Fibroblast of villous mesenchyme (primary cell): ENCODE measurements at places on chromosomes 5 and 9.

DNA sequence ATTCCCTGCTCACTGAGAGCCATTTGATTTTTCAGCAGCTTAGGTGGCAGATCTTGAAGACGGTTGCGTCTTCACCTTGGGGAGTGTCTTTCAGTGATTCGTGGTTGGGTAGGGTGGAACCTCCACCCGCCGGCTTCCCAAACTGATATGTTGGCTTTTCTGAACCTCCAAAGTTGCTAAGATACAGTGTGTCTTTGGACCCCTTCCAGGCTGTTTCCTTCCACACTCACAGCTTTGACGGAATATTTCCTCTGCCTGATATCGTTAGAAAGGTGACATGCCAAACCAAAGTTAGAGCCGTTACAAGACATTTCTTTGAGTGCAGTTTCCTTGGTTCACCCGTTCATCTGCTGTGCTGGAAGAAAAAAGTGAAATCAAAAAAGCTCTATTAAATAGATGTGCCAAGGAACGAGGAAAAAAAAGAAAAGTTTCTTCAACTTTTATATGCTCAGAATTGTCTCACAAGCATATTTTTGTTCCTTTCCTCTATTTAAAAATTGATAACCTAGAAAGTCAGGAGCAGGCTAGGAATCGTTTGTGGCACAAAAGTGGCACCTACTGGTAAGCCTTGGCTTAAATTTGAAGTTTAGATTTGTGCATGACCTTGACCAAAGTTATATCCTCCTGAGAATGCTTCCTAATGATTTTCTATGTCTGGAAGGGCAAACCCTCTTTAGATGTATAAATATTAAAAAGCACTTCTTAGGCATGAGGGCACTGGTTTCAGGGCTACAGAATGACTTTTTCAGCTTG, 270.7 kb upstream of the WWC1 start:
- DNase-seq, result no peak

DNA sequence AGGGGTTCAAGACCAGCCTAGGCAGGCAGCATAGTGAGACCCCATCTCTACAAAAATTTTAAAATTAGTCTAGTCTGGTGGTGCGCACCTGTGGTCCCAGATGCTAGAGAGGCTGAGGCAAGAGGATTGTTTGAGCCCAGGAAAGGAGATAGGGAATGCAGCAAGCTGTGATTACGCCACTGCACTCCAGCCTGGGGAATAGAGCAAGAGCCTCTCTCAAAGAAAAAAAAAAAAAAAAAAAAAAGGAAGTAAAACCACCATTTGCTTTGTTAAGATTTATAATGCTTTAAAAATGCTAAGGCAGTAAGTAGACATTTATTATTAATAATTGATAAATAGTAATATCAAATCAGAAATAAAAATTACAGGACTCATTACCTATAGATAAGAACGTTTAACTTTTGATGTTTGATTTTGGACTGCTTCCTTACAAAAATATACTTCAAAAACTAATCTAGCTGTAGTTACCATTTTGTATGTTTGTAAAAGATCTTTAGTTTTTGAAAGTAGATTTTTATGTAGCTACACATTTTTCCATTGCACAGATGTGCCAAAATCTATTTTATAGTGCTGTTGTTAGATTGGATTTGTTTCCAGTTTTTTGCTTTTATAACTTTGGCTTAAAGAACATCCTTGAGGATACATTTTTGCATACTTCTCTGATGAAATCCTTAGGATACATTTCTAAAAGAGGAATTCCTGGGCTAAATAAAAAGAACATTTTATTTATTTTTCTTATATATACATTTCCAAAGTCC, 86.4 kb downstream of the INIP start:
- no peak for DNase-seq

DNA sequence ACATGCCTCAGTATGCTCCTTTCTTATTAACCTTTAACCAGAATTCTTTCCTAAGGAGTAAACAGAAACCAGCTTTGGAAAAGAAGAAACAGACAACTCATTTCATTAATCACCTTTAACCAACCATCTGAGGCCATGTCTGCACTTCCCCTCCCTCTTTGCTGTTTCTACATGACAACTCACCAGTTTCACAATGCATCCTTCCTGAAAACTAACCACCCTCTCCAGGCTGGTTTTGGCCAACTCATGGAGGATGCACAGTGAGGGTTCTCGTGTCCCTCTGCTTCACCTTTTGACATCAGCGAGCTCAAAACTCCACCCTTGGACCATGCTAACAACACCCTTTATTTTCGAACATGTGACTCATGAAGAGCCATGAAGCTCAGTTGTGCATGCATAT, 244.1 kb downstream of the ELAVL2 start:
- DNase-seq, result no peak

GRCh38 chr5:118553662-118554061, 434.7 kb downstream of the DTWD2 start:
- peak; percentile 16 for DNase-seq

- no peak for DNase-seq
Measured at GRCh38 chr9:114770991-114771390, 34.8 kb downstream of the TNFSF15 start.

- DNase-seq, result no peak
Measured at GRCh38 chr5:140348104-140348503, 1.7 kb upstream of the HBEGF start.
